G401 (cell line): ENCODE measurements at places on chromosomes 12 and 14. TPM values are rescaled to one million over a fixed set of nuclear protein-coding genes. Genes with fewer than 3 reads are reported as not detected.

DNA sequence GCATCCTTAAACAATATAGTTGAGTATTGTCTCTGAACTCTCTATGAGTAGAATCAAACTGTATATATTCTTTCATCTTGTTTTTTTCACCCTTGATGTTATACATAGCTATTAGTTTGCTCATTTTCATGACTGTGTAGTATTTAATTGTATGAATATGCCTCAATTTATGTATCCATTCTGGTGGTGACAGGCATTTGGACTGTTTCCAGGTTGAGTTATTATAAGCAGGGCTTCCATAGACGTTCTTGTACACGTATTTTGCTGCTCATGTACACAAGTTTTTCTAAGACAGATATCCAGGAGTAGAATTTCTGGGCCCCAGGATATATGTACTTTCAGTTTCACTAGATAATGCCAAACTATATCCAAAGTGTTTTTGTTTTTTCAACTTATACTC lies 211.4 kb downstream of the NTF3 start:
- no peak for DNase-seq

GRCh38 chr12:95718006-95718431 lies 72.5 kb downstream of the NTN4 start:
- DNase-seq = no peak

Gene EPYC
- total RNA-seq = not detected in 2 replicates

GRCh38 chr12:57764662-57765002 lies 2.2 kb downstream of the CYP27B1 start:
- no peak for DNase-seq

Gene KRT4
- total RNA-seq = not detected in 2 replicates

DNA sequence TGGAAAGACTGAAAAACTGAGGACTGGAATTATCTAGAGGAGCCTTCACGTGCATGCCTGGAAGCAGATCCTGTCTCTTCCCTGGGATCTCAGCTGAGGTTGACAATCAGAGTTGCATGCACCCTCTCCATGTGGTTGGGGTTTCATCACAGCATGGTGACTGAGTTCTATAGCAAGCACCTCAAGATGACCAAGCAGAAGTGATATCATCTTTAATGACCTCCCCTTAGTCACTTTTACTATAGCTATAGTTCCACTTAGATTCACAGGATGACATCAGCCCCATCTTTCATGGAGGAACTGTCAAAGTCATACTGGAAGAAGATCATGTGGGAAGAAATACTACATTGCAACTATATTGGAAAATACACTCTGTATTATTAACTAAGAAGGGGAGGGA lies 105.8 kb upstream of the ATXN7L3B start:
- no peak for DNase-seq

GRCh38 chr12:16603260-16603915 lies 2.6 kb downstream of the LMO3 start:
- no peak for DNase-seq

- no peak for DNase-seq
These were observed 495.4 kb upstream of the TMEM132C start for GRCh38 chr12:127771546-127771945.

- no peak for DNase-seq
These were observed 389.9 kb downstream of the RPS29 start for GRCh38 chr14:49196327-49196726.

- DNase-seq = peak; percentile 58
These were observed 9.4 kb downstream of the GCH1 start for GRCh38 chr14:54893151-54893760.

DNA sequence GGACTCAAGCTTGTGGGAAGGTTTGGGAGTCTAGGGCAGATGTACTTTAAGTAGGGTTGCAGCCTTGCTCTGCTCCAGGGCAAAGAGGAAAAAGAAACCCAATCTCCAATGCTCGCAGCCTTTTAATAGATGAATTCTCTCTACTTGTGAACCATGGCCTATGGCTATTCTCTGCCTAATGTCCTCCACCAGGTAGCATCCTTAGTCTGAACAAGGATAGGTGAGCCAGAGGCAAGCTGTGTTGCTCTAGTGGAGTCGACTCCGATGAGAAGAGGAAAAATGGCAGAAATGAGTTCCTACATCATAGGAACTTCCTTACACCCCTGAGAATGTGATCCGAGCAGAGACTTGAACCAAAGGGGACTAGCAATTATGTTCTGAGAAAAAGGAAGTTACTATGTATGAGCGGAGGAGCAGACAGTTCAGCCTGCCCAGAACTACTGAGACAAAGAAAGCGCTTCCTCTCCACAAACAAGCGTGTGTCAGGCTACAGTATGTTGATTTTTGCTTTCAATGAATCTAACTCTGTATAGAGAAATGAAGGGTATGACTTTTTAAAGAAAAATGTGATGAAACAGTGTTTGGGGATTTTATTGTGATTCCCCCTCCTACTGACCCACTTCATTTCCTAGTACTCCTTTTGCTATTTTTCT lies 153.6 kb upstream of the ARID2 start:
- DNase-seq = no peak

Gene EIF2S3B
- 2.2 and 3.3 TPM in 2 replicates for total RNA-seq

GRCh38 chr12:6696690-6697583 lies 3.7 kb downstream of the PIANP start:
- no peak for DNase-seq

Gene ARG2
- 82.0 and 91.5 TPM in 2 replicates for total RNA-seq

DNA sequence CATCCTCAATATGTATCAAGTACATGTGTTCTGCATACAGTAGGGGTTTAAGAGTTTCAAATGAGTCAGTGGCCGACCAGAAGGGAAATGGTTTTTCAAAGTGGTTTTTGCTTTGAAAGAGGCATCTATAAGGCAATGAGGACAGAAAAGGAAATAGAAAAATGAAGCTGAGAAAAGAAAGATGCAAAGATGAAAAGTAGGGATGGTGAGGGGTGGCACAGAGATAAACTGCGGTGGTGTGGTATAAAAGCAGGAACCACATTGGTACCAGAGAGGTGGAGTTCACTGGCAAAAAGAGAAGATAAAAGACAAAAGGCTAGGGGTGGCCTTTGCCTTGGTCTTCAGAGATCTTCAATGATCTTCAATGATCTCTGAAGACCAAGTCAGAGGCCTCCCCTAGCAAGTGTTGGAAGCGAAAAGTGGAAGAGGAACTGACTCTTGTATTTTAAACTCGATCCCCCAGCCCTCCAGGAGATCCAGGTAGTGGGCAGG lies 144.0 kb upstream of the KRR1 start:
- no peak for DNase-seq

DNA sequence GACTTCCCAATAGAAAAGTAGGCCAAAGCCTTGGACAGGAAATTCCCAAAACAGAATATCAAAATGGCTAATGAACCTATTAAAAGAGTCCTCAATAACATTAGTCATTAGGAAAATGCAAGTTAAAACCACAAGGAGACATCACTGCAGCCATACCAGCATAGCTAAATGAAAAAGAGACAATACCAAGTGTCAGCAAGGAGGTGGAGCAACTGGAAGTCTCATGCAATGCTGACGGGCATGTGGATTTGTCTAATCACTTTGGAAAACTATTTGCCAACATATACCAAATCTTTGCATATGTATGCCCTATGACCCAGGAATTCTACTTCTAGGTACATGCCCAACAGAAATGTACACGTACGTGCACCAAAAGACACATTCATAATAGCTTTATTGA lies 60.5 kb upstream of the PLEKHG3 start:
- no peak for DNase-seq

Gene NID2
- not detected in 2 replicates for total RNA-seq

Gene PPP1R36
- total RNA-seq = 0.25 TPM in 1 of 2 replicates, not detected in the other

DNA sequence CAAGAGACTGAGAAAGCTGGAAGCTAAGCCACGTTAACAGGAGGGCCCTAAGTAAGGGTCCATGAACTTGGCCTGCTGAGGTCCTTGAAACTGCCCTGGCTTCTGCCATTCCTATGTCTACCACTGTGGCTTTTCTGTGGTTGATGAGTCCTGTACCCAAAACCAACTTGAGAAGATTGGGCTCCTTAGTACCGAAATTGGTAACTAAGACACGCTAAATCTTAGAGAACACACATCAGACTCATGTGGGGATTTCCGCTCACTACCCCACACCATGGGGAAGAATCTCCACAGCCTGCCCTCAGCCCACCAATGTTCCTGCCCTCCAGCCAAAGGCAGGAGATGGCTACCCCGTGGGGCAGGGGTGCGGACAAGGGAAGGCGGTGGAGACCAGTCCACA lies 232.9 kb downstream of the SPTSSA start:
- DNase-seq = no peak

Gene CPNE6
- total RNA-seq = not detected in 2 replicates

DNA sequence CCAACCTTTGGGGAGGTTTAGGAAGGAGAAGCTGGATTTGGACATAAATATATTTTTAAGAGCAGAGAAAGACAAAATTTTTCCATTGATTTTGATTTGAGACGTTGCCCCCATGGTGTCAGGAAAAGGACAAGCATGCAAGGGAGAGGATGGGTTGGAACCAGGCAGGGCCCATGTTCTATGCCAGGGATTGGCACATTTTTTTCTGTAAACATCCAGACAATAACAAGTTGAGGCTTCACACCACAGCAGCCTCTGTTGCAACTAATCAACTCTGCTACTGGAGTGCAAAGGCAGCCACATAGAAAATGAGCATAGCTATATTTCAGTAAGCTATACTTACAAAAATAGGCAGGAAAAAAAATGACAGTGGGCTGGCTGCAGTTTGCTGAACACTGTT lies 44.7 kb downstream of the NR1H4 start:
- DNase-seq = no peak

GRCh38 chr12:23099104-23099503 lies 474.1 kb downstream of the ETNK1 start:
- DNase-seq = no peak

GRCh38 chr14:62253911-62254310 lies 491.7 kb downstream of the SNAPC1 start:
- no peak for DNase-seq

- DNase-seq = peak; percentile 44
These were observed 3.3 kb downstream of the FBXL14 start for GRCh38 chr12:1591034-1591433.

DNA sequence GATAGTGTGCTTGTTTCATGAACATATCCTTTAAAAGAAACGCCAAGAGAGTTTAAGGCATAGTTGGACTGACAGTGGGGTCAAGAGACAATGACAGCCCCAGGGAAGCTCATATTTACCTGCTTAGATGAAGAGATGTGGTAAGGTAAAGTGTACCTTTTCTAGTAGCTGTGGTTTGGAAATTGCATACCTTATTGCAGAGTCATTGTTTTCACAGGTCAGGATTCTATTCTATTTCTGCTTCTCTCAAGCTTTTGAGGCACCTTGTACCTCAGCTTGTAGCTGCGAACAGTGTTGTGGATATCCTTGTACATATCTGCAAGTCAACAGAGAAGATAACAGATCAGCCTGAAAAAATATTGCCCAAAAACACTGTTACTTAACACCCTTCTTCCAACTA lies 47.7 kb downstream of the ATP6V1D start:
- no peak for DNase-seq
